Activated CD4-positive, alpha-beta memory T cell treated with anti-CD3 and anti-CD28 coated beads for 36 hours (primary cell): ENCODE measurements at places on chromosomes 16 and 17.

GRCh38 chr17:77564278-77564920 is 394.1 kb upstream of the TNRC6C start:
- no peak for DNase-seq

DNA sequence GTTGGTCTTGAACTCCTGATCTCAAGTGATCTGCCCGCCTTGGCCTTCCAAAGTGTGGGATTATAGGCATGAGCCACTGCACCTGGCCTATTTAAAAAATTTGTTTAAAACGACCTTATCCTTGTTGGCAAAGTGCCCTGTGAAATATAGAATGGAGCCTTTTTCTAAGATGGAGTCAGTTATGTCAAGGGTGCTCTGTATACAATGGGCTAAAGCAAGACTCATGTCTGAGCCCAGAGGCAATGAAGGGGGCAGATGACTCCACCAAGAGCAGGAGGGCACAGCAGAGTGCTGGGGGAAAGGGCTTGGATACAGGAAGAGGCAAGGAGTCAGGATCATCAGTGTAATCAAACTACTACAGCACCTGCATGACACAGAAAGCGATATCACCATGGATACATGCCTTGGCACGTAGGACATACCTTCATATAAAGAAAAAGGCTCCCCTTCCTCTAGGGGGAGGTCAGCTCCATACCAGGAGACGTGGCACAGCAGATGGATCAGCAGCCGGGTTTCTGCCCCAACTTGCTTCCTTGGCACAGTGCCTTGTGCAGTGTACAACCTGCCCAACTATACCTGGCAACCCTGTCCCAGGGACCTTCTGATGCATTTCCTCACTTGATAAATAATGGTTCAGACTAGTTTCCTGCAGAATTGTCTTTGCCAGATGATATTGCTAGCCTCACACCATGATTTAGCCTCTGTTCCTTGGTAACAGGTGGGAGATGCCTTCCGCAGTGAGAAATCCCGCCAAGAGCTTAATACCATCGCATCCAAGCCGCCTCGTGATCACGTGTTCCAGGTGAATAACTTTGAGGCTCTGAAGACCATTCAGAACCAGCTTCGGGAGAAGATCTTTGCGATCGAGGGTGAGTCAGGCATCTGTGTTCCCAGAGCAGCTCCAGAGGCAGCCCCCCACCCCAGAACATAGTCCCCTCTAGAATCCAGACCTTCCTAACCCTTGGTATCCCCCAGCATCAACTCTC is 15.3 kb downstream of the ITGAM start:
- DNase-seq = no peak

- DNase-seq = peak; percentile 62
Observed at GRCh38 chr17:81295676-81296381, 722 bp upstream of the SLC38A10 start.

GRCh38 chr17:55110521-55110920 is 142.0 kb downstream of the STXBP4 start:
- DNase-seq = no peak

GRCh38 chr16:87692756-87693155 is 73.0 kb downstream of the KLHDC4 start:
- DNase-seq = no peak

DNA sequence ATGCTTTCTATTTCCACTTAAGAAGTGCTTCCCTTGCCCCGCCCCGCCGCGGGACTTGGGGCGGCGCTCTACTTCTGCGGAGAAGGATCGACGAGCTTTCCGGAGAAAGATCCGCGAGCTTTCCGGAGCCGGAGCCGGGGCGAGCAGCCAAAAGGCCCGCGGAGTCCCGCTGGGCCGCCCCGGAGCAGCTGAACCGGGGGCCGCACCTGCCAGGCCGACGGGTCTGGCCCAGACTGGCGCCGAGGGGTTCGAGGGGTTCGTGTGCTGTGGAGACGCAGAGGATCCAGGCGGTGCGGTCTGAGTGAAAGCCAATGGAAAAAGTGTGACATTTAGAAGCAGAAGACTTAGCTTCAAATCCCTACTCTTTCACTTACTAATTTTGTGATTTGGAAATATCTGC is 50.8 kb downstream of the TBC1D26 start:
- no peak for DNase-seq

DNA sequence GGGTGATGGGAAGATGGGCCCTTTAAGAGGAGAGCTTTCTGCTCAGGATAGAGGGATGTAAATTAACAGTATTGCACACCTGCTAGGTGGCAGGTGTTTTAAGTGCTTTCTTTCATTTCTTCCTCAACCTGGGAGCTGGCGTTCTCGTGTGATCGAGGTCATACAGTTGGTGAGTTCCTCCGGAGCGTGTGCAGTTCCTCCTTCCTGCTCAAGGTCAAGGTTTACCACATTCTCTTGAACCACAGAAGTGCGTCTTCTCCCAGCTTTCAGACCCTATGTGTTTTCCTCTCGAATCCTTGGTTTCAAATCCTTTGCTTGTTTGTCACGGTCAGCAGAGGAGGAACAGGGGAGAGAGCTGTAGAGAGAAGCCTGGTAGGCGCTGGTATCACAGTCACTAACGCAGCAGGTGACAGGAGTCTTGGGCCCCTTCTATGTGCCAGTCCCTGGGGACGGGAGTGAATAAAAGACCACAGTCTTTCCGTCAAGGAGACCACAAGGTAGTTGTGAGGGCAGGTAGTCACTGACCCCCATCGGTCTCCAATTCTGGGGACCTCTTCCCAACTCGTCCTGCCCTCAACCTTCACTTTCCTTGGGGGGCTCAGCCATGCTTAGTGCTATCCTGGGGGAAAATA is 791 bp downstream of the DNAI2 start:
- no peak for DNase-seq
